Thyroid gland (tissue), 4 donors: ENCODE measurements at places on chromosomes 6 and 20. TPM values are rescaled to one million over a fixed set of nuclear protein-coding genes. Genes with fewer than 3 reads are reported as not detected.

- DNase-seq: no peak
Measured at GRCh38 chr6:108441141-108441540, 119.6 kb upstream of the FOXO3 start.

GRCh38 chr6:145865595-145865994 is 51.0 kb upstream of the FBXO30 start:
- DNase-seq: no peak

DNA sequence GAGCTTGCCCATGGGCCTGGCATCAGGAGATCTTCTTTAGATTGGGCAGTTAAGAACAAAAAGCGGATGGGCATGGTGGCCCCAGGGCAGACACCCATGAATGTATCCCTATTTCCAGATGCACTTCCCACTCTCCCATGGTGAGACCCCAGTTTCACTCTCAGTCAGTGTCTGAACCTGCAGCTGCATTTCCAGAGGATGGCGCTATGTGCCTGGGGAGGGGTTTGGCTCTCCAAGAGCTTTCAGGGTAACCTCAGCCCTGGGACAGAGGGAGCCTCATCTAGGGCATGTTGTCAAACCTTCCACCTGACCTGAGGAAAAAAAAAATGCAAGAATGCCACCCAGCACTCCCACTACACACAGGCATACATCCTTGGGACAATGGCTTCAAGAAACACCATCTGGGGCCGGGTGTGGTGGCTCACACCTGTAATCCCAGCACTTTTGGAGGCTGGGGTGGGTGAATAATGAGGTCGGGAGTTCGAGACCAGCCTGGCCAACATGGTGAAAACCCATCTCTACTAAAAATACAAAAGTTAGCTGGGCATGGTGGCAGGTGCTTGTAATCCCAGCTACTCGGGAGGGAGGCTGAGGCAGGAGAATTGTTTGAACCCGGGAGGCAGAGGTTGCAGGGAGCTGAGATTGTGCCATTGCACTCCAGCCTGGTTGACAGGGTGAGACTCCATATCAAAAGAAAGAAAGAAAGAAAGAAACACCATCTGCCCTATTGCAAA is 1.9 kb downstream of the CST9L start:
- no peak for DNase-seq

DNA sequence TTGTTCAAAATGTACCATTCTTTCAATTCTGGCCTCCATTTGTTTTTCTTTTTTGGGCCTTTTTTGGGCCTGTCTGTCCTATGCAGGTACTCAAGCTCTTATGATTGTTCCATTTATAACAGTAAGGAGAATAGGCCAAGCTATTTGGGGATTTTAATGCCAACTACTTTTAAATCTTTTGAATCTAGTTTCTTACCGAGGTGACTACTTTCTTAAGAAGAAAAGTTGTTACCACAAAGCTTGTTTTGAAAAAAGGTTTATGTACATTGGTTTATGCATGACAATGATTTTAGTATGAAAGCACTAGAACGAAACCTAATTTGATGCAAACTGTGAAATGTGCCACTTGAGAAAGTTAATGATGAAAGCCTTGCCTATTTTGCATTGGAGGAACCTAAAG is 98.3 kb upstream of the MTHFD1L start:
- no peak for DNase-seq

DNA sequence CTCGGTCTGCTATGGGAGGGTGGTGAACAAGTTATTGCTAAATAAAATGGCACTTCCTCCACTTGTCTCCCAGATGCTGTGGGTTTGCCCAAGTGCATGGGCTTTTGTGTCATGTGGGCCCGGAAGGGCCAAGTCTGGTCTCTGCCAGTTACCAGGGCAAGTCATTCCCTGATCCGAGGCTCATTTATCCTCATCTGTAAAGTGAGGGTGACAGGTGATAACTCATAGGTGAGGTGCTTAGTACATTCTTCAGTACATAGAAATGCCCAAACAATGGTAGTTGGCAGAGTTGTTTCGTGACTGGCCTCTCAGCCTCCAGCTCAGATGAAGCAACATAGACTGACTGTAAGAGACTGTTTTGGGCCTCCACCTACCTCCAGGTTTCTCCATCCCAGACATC is 2.0 kb upstream of the MUCL3 start:
- no peak for DNase-seq

GRCh38 chr6:74991573-74992332 is 214.1 kb downstream of the COL12A1 start:
- DNase-seq: no peak

Gene NCOA6
- 31.9 TPM for total RNA-seq

GRCh38 chr6:30323806-30324205 is 2.9 kb upstream of the TRIM39 start:
- no peak for DNase-seq

DNA sequence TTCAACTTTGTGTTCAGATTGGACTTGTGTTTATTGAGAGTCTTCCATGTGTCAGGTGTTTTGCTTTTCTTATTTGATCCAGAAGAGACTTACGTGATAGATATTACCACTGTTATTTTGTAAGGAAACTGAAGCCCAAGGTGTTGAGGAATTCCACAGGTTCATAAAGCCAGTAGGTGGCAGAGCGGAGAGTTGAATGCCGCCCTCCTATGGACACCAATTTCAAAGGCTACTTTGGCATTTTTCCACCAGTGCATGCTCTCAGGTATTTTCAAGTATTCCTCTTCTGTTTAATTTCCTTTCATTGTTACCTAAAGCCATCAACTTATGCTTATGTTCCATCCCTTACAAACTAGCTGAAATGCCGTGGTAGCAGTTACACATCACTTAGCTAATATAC is 14.0 kb upstream of the COL10A1 start:
- peak; percentile 2 for DNase-seq

Gene CLPSL2
- total RNA-seq: not detected
